ENCODE measurements at places on chromosomes 6 and 20.

GRCh38 chr6:1941534-1941933 is 303.9 kb downstream of the GMDS start:
- no peak for DNase-seq

DNA sequence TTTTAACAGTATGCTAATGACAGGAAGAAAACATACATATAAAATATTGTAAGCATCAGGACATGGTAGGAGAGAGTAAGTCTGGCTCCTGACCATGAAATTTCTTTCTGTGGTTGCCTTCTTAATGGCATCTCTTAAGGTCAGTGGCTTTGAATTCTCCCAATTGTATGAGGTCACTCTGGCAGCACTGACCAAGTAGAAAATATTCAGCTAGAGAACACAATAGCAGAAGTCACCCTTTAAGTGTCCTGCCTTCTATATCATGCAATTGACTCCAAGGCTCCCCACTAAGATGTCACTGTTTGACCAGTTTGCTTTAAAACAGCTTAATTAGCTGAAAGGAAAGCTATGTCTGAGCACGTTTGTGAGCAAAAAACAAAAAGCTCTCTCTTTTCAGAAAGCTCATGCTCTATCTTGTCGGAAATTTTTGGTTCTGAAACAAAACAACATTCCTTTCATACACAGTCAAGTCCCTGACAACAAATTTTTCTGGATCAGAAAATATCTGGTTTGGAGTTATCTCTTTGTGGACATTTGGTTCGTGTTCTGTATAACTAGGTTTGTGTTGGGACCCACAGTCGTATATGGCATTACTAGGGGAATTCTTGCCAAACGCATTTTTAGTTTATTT is 120.9 kb upstream of the IFNGR1 start:
- no peak for DNase-seq

DNA sequence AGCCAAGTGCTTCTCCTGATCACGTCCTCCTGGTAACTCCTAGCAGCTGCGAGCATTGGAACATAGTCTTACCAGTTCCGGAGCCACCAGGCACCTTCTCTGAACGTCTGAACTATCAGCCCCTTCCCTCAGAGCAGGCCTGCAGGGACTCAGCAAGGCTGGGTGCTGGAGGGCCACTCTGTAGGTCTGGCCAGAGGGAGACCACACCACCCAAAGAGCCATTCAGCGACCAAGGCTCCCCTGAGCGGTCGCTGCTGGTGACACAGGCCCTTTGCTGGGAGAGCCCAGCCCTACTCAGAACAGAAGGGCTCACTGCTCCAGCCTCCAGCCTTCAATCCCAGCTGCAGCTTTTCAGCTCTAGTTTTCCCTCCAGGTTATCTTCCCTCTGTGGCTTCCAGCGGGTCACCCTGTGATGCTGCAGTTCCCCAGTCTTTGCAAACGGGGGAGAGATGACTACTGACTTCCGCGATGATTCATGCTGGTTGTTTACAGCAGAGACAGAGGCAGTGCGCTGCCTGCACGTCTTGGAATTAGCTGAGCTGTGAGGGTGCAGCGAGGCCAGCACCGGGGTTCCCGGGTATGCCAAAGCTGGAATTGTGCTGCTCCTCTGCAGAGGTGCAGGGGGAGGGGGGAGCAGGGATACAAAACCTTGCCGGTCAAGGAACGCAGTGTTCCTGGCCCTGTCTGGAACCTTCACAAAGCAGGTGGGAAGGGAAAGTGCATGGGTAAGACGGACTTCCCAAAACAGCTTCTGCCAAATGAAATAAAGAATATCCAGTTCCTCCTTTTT is 161.4 kb downstream of the LY86 start:
- peak; percentile 36 for DNase-seq

GRCh38 chr6:143245656-143246055 is 185.0 kb downstream of the AIG1 start:
- DNase-seq, result no peak

DNA sequence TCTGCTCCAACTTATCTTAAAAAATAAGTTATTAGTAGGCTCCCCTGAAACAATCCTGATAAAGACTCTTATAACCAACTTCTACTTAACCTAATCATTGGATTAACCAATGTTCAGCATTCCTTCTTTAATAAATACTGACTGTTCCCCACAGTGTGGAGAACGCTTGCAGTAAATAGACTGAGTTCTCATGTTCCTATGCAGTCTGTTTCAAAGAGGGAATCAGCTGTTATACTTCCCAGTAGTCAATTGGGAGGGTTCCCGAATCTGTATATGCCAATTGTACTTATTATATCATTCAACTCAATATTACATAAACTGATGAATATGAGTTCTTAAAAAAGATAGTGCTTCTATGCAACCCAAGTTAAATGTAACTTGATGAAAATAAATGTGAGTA is 9.7 kb upstream of the JAG1 start:
- DNase-seq, result no peak

GRCh38 chr6:100622907-100623692 is 158.4 kb upstream of the SIM1 start:
- DNase-seq, result no peak
